Activated B cell treated with CpG ODN at 0.5 μM for 24 hours (primary cell): ENCODE measurements at places on chromosomes 13 and 19.

DNA sequence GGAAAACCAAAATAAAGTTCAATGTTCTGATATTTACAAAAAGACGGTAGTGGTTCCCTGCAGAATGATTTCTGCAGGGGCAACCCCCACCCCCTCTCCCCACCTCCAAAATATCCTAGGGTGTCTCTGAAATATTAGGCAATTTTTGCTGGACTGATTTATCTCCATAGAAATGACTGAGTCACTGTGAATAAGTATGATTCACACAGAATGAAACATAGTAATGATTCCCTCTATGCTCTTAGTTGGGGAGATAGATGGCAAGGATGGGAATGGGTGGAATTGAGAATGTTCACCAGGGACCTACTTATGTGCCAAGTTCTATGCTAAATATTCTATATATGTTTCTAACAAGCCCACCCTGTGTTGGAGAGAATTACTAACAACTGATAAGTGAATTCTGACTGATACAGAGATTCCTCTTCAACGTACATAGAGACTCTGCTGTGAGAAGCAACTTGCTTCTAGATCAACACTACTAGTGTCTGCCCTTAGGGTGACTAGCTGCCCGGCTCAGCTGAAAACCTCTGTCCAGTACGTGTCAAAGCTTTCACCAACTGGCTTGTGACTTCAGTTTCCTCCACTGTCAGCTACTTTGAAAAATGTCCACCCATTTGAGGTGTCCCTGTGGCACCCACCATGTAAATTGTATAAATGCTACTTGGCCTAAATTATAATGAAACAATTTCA lies 38.4 kb upstream of the RAP2A start:
- no peak for DNase-seq

GRCh38 chr13:50286324-50286723 lies 271.1 kb downstream of the KCNRG start:
- no peak for DNase-seq

- DNase-seq, result no peak
Observed at GRCh38 chr19:36963280-36963679, 47.1 kb downstream of the ZNF568 start.

DNA sequence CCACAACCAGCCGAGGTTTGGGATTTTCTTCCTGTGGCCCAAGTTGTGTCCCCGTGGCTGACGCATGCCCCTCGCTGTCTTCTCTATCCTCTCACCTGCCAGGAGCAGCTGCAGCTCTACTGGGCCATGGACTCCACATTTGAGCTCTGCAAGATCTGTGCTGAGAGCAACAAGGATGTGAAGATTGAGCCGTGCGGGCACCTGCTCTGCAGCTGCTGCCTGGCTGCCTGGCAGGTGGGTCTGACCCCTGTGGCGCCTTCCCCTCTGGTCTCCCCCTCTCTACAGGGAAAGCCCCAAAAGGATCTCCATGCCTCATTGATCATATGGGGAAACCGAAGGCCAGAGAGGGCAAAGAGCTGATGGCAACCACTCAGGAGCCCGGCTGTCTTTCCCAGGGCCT lies 14.6 kb downstream of the CBLC start:
- DNase-seq, result no peak

- no peak for DNase-seq
Observed at GRCh38 chr13:43894438-43894837, 14.7 kb downstream of the LACC1 start.

DNA sequence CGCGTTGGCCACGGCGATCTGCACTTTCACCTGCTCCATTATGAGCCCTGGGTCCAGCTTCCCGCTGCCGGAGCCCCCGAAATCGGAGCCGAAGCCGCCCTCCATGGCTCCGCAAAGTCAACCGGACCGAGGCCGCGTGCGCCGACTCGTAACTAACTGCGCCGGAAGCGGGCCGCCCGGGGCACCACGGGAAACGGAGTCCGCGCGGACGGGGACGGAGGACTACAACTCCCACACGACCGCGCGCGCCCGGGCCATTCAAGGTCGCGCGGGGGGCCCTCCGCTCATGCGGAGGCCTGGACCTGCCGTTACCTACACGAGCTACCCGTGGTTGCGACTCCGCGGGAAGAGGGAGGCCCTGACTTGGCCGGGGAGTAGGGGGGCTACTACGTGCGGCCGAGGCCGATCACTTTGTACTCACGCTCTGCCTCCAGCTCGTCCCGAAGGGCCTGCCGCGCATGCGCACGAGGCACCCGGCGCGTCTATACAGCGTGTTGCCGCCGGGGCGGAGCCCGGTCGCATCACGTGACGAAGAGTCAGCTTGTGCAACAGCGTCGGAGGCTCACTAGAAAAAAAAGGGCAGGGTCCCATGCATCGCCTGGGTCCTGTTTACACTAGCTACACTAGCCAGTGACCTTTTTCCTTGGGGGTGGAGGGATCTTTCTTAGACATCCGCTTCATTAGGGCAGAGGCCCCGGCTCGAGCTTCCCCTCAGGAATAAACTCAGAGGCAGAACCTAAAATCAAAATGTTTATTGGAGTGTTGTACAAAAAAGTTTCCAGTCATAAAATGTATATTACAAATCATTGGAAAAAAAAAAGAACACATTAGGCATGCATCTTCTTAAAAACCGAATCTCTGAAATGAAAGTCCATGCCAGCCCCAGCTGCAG lies at the start of gene TIMM13:
TSS of gene TIMM13 (minus strand) at position 158 of the 892 bp plus-strand sequence. CDS start at position 105, 53 bp downstream.
- peak; percentile 99 for DNase-seq

DNA sequence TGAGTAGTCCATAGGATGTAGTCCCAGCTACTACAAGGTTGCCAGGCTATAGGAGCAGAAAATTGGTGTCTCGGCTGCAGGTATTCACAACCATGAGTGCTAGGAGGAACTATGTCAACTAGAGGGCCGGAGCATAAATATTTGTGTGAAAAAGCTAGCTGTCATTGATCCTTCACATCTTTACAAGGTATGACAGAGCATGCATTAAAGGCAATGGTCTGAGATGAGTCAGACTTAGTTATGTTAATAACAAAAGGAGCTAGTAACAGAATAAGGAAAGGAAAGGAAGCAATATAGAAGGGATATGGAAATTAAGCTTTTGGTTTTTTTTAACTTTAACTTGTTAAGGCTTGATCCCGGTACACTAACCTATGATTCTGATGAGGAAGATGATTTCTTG lies 40.9 kb upstream of the PSG9 start:
- no peak for DNase-seq

- DNase-seq, result no peak
Observed at GRCh38 chr19:10681658-10682057, 19.6 kb upstream of the QTRT1 start.

DNA sequence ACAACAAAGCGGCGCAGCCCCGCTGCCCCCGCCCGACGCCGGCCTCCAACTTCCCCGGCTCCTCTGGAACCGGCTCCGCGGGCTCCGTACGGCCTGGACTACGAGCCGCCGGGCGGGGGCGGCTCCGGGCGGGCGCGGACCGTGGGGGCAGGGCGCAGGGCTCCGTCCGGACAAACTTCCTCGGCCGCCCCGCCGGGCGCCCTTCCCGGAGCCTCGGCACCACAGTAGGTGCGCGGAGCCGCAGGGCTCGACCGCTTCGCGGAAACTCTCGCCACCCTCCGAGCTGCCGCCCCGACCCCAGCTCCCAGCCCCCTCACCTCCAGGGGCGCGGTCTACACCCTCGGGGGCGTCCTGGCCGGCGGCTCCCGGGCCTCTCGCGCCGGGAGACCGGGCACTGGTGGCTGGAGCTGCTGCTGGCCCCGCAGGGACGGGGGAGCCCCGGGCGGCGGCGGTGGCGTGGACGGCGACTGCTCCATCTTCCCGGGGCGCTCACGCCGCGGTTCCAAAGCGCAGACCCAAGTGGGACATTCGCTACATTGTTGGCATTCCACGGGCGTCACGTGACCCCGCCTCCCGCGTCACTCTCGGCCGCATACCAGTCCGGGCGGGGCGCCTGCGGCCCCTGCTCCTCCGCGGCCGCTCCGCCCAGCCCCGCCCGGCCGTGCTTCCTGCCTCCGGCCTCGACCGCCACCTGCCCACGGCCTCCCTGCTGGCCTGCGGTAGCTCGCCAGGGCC lies at the start of gene LATS2:
TSS of gene LATS2 (minus strand) at position 558 of the 735 bp plus-strand sequence. CDS start 15,560 bp downstream, outside the sequence.
- peak; percentile 63 for DNase-seq

- no peak for DNase-seq
Observed at GRCh38 chr19:29952646-29953045, 10.6 kb downstream of the URI1 start.

GRCh38 chr13:113816946-113817859 lies 46.7 kb downstream of the GAS6 start:
- peak; percentile 69 for DNase-seq

GRCh38 chr19:2546128-2547032 lies 70.5 kb downstream of the GADD45B start:
- no peak for DNase-seq

GRCh38 chr19:3324405-3324856 lies 42.0 kb upstream of the NFIC start:
- peak; percentile 58 for DNase-seq

DNA sequence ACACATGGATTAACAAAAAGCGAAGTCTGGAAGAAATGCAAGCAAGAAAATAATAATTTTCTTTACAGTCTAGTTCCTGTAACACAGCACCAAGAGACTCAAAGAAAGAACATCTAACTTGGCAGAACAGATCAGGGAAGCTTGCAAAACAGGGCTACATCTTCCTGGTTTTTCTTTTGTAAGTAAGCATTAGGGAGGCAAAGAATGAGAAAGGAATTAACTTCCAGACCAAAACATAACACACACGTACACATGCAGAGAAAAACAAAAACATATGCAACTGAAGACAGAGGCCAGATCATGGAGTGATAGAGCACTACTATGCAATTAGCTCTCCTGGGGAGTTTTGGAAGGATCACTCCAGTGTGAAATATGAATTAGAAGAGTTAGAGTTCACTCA lies 120.5 kb downstream of the DIAPH3 start:
- DNase-seq, result no peak

DNA sequence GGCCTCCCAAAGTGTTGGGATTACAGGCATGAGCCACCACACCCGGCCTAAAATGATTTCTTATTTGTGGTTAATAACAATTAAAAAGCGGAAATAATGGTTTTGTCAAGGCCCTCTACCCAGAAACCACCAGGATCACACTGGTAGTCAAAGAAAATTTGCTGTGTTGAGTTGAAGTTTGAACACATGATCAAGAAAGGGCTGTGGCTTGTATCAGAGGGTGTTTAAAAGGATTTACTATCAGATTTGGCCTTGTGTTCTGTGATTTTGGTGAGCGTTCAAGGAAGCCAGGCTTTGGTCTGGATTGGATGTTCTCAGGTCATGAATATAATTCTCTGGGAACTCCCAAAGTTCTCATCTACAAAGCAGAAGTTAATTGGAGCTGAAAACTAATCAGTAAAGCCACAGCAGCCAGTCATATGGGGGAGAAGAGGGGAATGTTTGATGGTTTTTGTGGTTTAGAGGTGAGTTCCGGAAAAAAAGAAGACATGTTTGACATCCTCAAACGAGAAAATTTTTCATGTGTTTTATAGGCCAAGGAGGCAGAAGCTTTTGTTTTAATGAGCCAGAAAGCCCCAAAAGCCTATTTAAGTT lies 10.6 kb upstream of the ZNF556 start:
- no peak for DNase-seq

DNA sequence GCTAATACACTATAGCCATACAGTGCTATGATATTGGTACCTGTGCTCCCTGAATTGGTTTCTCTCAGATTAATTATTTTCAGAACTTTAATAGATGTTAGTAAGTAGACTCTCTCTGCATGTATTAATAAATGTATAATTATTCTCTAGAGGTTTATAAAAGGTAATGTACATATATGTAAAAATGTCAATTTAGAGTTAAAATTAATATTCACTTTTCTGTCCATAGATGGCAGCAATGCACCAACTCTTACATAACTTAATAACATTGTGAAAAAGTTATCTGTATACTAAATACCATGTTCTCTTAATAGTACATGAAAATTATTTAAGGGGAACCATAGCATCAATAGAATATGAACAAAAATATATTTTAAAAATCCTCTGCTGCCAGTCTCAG lies 515.0 kb upstream of the KLHL1 start:
- DNase-seq, result no peak

GRCh38 chr13:48892053-48892687 lies 83.5 kb upstream of the FNDC3A start:
- no peak for DNase-seq

- DNase-seq, result no peak
Observed at GRCh38 chr13:20109037-20109436, 51.8 kb downstream of the GJA3 start.

DNA sequence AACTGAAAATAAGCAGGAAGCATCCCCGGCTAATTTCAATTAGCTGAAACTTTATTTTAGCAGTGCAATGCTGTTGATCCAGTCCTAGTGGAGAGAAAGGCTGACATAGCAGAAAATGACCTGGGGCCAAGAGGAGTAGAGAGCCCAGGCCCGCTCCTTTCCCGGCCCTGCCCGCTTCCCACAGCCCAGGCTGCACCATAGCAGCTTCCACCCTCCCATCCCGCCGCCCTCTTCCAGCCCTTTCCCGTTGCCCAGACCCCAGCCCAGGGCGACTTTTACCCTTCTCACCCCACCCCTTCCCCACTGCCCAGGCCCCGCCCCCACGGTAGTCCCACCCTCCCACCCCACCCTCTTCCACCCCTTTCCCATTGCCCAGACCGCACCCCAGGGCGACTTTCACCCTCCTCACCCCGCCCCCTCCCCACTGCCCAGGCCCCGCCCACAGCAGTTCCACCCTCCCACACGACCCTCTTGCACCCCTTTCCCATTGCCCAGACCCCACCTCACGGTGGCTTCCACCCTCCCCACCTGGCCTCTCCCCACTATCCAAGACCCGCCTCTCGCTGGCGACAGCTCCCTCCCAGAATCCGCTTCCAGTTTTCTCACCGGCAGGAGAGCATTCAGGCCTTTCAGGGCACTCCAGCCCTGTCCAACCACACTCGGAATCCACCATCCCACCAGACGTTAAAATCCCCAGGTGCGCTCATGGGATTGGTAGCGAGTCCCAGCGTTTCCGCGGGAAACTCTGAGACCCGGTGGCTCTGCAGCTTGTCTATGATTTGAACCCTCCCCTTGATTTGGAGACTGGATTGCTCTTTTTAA lies 8.3 kb downstream of the ZNF160 start:
- DNase-seq, result no peak

DNA sequence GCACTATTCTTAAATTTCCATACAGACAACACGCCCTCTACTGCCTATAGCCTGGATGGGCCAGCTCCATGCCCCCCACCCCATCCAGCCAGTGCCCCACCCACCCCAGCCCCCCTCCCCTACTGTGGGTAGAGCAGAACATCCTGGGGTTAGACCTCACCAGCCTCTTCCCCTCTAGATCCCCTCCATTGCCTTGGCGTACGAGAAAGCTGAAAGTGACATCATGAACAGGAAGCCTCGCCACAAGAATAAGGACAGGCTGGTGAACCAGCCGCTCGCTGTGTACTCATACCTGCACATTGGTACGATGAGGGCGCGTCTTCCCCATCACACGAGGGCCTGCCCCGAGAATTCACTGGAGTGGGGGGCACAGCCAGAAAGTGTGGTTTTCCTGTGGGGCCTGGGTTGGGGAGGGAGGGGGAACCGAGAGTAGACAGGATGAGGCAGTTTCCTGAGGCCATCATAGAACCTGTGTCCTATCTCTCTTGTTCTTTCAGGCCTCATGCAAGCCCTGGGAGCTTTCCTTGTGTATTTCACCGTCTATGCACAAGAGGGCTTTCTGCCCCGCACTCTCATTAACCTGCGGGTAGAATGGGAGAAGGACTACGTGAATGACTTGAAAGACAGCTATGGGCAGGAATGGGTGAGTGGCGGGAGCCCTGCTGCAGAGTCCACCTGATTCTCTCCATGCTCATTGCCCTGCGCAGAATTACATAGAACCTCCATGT lies 29.1 kb downstream of the ATP12A start:
- DNase-seq, result no peak
